ENCODE measurements at places on chromosomes 3 and 15. TPM values are rescaled to one million over a fixed set of nuclear protein-coding genes. Genes with fewer than 3 reads are reported as not detected.

RNF168 gene
- 18.8 TPM for total RNA-seq

RHCG gene
- total RNA-seq, result not detected

XCR1 gene
- total RNA-seq, result not detected

TEX55 gene
- total RNA-seq, result not detected

WDR93 gene
- total RNA-seq, result under 0.01 TPM

ESYT3 gene
- total RNA-seq, result 1.6 TPM

VPS33B gene
- 16.3 TPM for total RNA-seq

CYP8B1 gene
- total RNA-seq, result not detected

SLC28A2 gene
- not detected for total RNA-seq

RAB11A gene
- total RNA-seq, result 444 TPM

B3GALNT1 gene
- 14.0 TPM for total RNA-seq

CNTN4 gene
- not detected for total RNA-seq

CFAP92 gene
- total RNA-seq, result 0.05 TPM

ZSCAN29 gene
- total RNA-seq, result 22.4 TPM

CTXN2 gene
- total RNA-seq, result not detected

EPHB3 gene
- 3.9 TPM for total RNA-seq

GPR62 gene
- 0.05 TPM for total RNA-seq

LHFPL4 gene
- not detected for total RNA-seq
